ENCODE measurements at places on chromosomes 7 and 10. TPM values are rescaled to one million over a fixed set of nuclear protein-coding genes. Genes with fewer than 3 reads are reported as not detected.

Gene TMEM213
- 0.57 TPM for polyA plus RNA-seq

DNA sequence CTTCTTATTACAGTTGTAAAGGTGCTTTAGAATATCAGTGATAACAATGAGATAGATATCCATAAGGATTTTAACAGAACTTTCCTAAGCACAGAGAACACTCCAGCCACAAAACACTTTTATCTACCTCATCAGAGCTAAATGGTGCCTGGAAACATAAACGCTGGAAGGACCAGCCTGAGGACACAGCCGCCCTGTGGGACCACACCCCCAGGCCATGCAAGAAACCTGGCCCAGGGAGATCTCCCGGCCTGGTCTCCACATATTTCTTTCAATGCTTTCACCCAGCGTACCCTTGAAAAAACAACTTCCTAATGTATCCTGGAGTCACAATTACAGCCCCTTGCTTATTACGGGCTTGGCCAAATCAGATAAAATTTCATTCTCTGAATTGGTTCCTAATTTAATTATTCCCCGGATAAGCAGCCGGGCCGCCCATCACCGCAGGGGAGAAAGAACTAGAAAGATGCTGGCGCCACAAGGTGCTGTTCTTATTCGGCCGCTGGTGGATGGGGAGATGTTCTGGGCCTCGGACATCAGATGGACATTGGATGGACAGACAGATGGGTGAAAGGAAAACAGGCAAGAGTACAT, 11.8 kb downstream of the CHST15 start:
- no peak for DNase-seq

Gene ARID5B
- polyA plus RNA-seq: 43.8 TPM

Gene PIP
- polyA plus RNA-seq: not detected

DNA sequence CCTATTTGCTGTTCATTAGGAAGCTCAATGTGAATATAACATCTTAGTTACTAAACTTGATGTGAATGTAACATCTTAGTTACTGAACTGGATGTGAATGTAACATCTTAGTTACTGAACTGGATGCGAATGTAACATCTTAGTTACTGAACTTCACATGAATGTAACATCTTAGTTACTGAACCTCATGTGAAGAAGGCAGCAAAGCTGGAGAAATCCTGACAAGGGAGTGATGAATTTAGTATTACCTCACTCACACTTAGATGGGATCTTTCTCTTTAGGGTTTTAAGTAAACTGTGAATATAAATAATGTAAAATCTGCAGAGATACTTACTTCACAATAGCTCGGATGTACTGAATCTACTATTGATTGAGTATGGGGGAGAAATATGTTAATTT, 73.6 kb downstream of the ETV1 start:
- DNase-seq: no peak

GRCh38 chr7:28865601-28866144, 92.5 kb downstream of the TRIL start:
- no peak for DNase-seq

- DNase-seq: no peak
Observed at GRCh38 chr10:1552881-1553670, 184.2 kb downstream of the ADARB2 start.

Gene ZNF853
- 12.6 TPM for polyA plus RNA-seq

- DNase-seq: no peak
Observed at GRCh38 chr7:105672801-105673200, 91.5 kb upstream of the EFCAB10 start.

GRCh38 chr7:131032786-131033185, 294.9 kb upstream of the MKLN1 start:
- DNase-seq: no peak

GRCh38 chr7:142800088-142800487, 29.3 kb downstream of the PRSS2 start:
- no peak for DNase-seq

DNA sequence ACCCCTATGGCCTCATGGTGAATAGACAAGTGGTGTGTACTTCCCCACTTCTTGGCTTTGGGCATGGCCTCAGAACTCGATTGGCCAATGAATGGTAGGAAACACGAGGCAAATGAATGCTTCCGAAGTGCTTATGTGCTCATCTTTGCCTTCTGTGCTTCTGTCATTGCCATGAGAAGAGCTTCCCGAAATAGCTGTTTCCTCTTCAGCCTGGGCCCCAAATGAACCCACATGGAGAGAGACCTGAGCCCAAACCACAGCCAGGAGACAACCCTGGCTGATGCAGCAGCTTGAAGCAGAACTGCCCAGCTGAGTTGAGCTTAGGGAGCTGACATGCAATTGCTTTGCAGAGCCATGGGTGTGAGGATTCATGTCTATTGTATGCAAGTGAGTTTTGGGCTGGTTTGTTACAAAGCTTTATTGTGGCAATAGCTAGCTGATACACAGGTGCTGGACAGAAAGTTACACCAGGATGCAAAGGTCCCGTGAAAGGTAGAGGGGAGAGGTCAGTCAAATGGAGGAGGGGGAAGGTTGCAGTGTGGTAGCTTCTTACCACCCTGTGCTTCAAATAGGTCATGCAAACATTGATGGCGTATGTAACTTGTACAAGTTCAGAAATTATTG, 328.2 kb downstream of the PLXNA4 start:
- no peak for DNase-seq

DNA sequence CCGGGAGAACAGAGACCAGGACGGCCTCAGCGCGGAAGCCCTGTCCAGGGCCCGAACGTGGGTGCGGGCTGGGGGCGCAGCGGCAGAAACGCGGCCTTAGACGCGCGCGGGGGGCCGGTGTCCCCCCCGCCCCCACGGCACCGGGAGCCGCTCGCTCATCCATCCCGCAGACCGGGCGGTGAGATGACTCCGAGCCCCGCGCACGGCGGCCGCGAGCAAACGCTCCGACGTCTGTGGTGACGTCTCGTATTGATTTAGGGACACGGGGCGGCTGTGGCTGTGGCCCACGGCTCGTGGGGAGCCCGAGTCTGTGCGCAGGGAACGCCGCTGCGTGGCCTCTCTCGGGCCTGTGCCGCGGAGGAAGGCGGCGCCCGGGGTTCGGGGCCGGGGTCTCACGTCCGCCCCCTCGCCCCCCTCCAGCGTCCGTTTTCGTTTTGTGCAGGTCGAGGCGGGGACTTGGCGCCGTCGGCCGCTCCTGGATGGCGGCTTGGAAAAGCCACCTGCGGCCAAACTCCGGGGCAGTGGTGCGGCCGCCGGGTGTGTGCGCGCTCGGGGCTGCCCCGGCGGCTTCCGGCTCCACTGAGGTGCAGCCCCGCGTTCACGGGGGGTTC, 1.0 kb upstream of the NKX6-2 start:
- no peak for DNase-seq

- DNase-seq: no peak
Observed at GRCh38 chr7:70153933-70154332, 555.7 kb downstream of the AUTS2 start.

- DNase-seq: no peak
Observed at GRCh38 chr7:33770576-33770975, 134.8 kb upstream of the BMPER start.

- no peak for DNase-seq
Observed at GRCh38 chr10:122513053-122513452, 47.5 kb upstream of the DMBT1 start.

DNA sequence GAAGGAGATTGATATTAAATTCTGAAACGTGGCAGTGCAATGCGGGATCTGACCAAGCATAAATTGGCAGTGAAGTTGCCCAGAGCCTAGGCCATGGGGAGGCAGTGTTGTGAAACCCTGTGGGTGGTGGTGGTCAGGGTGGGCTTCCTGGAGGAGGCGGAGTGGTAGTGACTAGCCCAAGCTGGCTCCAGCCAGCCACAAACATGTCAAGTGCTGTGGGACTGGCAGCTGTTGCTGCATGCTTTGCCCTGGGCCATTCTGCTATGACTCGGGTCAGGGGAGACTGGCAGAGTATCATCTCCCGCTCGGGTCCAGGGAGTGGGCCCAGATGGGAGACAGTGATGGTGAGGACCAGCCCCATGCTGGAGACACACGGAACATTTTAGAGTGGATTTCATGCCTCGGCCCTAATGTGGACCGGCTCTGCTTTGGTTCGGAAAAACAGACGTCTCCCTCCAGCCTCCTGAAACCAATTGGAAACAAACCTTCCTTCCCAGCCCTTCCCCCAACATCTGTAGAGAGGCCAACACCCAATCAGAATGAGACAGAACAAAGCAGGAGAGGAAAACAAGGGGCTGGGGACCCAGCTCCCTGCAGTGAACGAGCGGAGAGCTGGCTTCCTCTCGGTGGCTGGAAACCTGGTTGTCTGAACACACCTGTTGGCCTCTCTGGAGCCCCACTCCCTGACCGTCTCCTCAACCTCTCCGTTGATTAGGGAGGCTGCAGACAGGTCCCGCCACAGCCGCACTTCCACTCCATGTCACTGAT, 58.2 kb downstream of the TMEM270 start:
- DNase-seq: no peak

DNA sequence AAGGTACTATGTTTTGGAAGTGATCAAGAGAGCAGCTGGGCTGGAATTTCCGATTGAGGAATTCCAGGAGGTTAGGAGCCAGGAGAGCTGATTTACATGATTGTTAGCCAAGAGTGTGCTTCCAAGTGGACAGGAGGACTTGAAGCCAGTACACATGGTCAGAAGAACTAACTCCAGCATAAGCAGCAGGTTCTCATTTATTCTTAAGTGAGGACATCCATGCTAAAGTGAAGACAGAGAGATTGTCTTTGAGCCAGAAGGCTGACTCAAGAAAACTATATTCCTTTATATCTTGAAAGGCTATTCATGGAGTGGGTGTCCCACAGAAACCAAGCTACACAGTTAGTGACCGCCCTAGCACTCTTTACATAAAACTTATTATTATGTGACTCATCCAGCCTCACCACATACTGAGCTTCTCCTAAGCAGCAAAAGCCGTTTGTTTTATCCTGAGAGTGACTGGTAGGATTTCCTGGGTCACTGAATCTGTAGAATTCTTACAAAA, 56.7 kb upstream of the SEMA3A start:
- DNase-seq: no peak

Gene NACAD
- 7.4 TPM for polyA plus RNA-seq

DNA sequence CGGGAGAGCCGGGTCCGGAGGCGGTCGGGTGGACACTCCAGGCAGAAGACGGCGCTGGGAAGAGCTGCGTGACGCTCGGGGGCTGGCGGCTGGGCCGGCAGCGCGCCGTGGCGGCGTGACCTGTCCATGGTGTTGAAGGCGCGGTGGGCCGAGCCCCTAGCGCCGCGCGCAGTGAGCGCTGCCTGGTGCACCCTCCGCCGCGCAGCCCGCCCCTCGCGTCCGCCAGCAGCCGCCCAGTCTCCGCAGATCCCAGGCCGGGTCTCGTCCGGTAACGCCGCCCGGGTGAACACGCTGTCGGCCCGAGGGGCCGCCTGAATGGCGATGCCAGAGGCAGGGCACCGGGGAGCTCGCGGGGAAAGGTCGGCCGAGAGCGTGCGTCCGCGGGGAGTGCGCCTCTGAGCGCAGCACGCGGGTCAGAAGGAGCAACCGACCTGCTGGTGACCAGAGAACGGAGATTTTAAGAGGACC, 657 bp upstream of the TMEM178B start:
- DNase-seq: peak; percentile 48

- DNase-seq: no peak
Observed at GRCh38 chr10:91313796-91314485, 93.5 kb downstream of the PCGF5 start.

DNA sequence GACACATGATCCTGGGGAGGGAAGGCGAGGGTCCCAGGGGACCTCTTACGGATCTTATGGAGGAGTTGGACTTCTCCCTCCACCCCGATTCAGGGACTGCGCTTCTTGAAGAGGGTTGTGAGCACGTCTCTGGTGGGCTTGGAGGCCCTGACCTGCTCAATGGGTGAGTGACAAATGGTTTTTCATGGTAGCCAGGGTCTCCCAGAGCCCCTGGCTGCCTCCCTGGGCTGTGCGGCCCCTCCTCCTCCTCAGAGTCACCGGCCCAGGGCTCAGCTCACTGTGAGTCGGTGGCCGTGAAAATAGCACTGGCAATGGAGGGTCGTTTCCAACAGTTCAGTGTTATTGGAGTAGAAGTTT, 26.6 kb downstream of the INPP5A start:
- no peak for DNase-seq

- no peak for DNase-seq
Observed at GRCh38 chr7:46707973-46708372, 786.9 kb upstream of the IGFBP3 start.

Gene CACUL1
- 32.0 TPM for polyA plus RNA-seq

GRCh38 chr7:35701287-35701900, 6.5 kb upstream of the HERPUD2 start:
- no peak for DNase-seq

Data from right lung (tissue), 10 donors.